ENCODE measurements at places on chromosomes 13 and 19.
A peak's percentile ranks its signal among the peaks of the same experiment; 100 is the strongest.

DNA sequence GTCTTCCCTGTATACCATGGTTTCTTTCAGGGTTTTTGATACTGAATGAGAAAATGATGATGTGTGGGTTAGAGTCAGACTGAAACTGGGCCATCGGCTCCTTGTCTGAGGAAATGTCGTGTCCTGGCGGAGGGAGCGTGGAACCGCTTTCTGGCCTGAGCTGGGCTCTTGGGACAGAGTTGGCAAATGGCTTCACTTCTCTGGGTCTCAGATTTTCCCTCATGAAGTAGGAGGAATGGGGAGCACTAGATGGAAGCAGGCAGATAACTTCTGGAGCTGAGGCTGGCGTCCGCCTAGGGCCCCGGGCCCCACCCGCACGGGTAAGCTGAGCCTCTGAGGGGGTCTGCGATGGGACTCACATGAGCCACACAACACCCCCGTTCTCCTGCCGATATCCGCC, 133.3 kb upstream of the WASF3 start:
- DNase-seq = no peak

DNA sequence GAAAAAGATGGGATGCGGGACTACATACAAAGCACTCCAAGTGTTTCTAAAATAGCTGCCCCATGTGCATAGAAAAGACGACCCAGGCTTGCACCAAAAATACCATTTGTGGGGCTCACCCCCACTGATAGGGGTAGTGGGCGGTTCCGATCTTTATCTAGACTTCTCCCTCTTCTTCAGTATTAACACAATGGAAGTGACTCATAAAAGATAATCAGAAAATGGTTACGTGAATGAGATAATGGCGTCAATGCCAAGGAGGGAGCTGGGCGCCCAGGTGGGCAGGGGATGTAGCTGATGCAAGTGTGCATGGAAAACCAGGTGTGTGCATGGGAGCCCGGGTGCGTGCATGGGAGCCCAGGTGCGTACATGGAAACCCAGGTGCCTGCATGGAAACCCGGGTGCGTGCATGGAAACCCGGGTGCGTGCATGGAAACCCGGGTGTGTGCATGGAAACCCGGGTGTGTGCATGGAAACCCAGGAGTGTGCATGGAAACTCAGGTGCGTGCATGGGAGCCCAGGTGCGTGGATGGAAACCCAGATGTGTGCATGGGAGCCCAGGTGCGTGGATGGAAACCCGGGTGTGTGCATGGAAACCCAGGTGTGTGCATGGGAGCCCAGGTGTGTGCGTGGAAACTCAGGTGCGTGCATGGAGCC, 32.7 kb downstream of the LAMP1 start:
- no peak for DNase-seq

DNA sequence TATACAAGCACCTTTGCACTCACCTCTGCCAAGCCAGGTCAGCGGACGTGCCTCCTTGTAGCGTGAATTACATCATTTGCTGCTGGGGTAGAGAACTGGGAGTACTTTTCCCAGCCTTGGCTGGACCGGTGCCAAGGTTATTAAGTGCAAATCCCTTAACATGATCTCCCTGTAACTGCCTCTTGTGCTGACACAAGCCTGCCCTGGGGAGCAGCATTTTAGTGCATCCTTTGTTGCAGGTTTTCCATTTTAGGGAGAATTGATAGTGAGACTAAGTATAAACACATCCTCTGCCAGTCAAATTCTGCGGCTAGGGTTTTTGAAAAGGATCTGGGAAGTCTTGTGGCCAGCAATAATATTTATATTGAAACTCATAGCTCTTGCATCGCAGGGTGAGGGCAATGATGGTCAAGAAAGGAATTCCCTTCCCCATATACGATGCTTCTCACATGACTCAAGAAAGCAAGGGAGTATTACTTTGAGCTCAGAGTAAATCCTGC, 32.7 kb upstream of the DCLK1 start:
- no peak for DNase-seq

GRCh38 chr19:6768236-6768785, 1.1 kb upstream of the SH2D3A start:
- DNase-seq = no peak

DNA sequence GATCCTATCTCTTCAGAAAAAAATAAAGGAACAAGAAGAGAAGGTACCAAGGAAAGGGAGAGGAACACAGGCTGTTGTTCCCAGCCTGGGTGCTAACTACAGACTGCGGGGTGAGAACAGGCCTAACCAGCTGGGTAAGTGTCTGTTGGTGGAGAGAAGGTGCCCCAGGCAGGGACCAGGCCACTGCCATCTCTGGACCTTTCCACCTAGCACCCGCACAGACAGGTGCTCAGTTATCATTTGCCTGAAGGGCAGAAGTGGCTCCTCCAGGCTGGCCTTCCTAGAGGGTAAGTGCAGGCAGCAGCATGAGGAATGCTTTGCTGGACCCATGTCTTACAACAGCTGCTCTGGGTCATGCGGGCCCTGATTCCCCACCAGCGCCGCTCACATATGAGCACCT, 10.1 kb downstream of the DNMT1 start:
- DNase-seq = no peak

GRCh38 chr13:60347174-60347573, 49.8 kb upstream of the TDRD3 start:
- no peak for DNase-seq

GRCh38 chr13:40777166-40777808, 6.3 kb upstream of the MRPS31 start:
- no peak for DNase-seq

DNA sequence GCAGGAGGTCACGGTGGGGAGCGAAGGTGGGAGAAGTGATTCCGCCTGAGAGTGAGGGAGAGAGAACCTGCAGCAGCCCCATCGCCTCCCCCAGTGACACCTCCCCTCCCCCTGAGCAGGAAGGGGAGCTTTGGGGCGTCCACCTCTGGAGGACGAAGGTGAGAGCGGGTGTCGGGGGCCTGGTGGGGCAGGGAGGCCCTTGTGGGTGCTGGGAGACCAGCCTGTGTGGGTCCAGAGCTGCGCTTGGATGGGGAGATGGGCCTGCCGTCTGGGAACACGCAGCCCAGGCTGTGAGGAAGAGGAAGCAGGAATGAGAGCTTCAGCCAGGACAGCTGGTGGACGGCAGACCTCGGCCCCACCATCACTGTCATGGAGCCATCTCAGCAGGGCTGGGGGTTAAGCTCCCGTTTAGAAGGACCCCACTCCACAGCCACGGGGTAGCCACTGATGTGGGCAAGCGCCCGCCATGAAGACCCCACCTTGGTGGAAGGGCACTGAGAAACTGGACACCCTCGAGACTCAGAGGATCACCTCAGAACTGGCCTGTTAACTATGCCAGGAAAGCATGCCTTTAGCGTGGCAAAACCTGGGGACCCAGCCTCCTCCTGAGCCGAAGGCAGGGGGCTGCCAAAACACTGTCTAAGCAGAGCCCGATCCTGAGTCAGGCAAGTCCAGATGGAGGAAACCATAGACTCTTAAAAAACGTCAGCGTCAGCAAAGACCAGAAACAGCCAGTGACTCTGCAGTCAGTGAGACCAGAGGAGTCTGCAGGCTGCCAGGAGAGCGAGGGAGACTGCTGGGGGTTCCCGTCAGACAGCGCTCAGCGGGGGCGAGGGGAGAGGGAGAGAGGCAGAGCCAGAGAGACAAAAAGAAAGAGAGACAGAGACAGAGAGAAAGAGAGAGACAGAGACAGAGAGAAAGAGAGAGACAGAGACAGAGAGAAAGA, 6.4 kb upstream of the PROZ start:
- DNase-seq = no peak

GRCh38 chr19:16861834-16862233, 27.0 kb upstream of the F2RL3 start:
- no peak for DNase-seq

- no peak for DNase-seq
Measured at GRCh38 chr13:97359181-97360057, 74.5 kb upstream of the RAP2A start.

DNA sequence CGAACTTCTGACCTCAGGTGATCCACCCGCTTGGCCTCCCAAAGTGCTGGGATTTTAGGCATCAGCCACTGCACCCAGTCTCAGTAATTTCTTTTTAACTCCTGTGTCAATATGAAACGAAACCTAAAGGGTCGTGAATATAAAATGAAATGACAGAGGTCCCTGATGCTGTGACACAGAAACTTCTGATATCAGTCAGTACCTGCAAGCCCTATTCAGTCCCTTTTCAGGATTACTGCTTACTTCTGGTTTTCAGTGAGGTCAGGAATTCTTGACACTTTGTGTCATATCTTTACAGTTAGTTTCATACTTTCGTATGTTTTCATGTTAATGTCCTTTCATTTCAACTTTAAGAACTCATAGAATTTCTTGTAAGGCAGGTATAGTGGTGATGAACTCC, 58.7 kb downstream of the RNF17 start:
- no peak for DNase-seq

- peak; percentile 47 for DNase-seq
Measured at GRCh38 chr19:2575734-2576481, 100.0 kb downstream of the GADD45B start.

DNA sequence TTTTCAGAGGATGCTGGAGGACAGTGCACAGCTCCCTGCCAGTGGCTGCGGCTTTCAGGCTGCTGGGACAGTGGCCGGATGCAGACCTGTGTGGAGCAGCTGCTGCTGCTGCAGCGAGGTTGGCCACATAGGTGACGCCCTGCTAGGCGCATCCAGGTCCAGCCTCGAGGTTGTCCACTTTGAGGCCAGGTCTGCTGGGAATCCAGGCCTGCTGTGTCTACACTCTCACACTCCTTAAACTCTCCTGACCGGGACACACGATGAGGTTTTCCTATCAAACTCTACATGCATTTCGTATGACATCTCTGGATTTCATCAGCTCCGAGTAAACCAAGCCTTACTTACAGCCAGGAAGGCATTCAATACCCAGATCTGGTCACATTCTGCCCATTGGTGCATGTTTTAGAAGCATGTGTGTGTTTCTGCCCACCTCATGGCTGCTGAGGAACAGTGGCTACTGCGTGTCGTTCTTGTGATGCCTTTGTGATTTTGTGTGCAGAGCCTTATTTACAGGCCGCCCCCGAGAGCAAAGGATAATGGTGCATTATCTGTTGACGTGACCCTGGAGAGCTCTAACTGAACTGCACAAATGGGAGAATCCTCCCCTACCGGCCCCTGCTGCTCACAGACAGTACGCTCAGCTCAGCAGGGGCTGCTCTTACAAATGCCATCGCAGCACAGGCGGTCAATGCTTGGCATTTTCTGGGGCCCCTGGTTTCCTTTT, 12.3 kb upstream of the MCF2L start:
- DNase-seq = no peak

DNA sequence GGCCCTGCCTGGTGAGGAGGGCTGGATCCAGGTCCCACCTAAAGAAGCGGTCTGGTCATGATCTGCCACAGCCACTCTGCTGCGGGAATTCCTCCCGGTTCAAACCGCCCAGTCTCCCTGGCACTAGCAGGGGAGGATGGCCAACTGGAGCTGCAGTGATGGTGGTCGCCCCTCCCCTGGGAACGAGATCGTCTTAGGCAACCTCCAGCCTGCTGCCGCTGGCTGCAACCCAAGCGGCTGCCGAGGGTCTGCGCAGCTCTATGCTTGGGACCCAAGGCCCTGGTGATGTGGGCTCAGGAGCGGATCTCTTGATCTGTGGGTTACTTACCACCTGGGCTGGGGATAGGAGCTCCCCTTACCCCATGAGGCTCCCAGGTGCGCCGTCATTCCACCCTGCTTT, 69.1 kb downstream of the TNFSF11 start:
- DNase-seq = no peak

DNA sequence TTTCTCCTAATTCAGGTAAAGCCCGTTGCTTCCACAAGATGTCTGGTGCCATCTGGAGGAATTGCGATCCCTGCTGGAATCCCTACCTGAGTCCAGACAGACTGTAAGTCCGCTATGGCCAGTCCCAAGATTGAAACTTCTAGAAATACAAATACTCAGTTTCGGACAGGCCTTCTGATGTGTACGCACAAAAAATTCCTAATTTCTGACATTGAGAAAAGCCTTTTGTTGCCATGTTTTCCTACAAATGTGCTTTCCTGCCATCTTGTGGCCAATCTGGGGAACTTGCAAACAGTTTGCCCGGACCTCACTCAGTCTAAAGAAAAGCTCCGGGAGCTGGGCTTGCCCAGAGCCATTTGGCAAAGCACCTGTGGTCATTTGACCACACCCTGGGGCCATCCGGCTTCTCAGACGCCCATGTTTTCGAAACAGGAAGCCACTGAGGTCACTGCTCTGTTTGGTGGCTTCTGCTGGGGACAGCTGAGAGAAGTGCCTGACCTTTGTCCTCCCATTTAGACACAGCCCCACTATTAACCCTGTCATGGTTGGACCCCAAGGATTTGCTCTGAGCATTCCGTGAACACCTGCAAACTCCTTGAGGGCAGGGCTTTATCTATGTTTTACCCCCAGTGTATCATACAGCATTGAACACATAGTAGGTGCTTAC, 79.4 kb downstream of the SLC15A1 start:
- DNase-seq = peak; percentile 66

DNA sequence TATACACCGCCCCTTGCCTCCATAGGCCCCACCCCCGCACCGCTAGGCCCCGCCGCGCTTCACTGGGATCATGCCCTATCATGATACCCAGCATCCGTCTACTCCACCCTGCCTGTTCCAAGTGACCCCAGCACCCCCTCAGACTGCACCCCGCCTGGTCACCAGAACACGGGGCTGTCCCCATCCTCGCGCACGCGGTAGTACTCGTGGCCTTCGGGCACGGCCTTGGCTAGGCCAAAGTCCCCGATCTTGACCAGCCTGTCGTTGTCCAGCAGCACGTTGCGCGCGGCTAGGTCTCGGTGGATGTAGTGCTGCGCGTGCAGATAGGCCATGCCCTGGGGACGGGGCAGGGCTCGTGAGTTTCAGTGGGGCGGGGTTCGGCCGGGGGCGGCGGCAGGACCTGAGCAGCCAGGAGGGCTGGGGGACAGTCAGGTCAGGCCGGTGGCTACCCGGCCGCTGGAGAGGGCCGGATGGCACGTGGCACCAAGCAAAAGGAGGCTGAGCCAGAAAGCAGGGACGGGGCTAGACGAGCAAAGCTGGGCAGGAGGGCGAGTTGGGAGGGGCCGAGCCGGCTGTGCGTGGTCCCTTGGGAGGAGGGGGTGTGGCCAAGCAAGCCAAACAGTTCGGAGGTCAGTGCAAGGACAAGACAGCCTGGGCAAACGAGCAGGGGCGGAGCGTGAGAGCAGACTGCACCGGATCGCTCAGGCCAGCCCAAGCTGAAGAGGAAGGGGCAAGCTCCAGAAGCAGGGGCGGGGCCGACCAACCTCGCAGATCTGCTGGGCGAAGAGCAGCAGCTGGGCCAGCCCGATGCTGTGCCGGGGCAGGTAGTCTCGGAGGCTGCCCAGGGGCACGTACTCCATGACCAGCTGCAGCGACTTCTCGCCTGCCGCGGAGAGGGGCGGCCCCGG, 13.6 kb upstream of the ICAM3 start:
- DNase-seq = no peak

GRCh38 chr19:3343619-3344502, 22.5 kb upstream of the NFIC start:
- DNase-seq = peak; percentile 63

All from activated naive CD4-positive, alpha-beta T cell treated with anti-CD3 and anti-CD28 coated beads, Interleukin-2, amount 50 U/mL, for 72 hours (primary cell).